ENCODE measurements at places on chromosomes 7 and 10.
A peak's percentile ranks its signal among the peaks of the same experiment; 100 is the strongest.

- DNase-seq: peak; percentile 21
These were observed 206 bp downstream of the UPF2 start for GRCh38 chr10:12042409-12042796.

GRCh38 chr10:17431871-17432311 lies 22.5 kb downstream of the ST8SIA6 start:
- no peak for DNase-seq

DNA sequence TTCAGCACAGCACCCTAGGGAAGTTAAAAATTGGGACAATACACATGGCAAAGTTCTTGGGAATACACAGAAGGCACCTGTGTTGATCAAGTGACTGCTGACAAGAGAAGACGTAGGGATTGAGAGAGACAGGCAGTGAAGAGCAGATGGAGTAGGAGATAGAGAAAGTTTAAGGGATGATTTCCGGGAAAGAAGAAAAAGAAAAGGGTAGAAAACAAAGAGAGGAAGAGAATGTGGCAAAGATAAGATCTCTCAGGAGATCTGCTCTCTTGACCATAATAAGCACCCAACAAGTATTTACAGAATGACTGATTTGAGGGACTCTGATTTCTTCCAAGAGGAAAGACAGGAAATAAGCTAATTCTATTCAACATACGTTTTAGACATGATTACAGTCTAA lies 15.1 kb upstream of the RALA start:
- no peak for DNase-seq

DNA sequence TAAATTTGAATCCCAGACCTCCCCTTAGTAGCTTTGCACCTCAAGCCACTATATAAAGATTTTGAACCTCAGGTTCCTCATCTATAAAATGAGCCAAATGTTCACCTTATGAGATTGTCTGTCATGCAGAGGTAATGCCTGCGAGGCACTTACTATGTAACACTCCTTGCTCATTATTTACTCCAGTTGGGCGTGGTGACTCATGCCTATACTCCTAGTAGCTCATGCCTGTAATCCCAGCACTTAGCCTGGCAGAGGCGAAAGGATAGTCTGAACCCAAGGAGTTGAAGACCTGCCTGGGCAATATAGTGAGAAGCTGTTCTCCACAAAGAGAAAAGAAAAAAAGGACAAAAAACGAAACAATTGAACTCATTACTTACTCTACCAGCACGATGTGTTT lies 82.2 kb downstream of the MDFIC start:
- DNase-seq: no peak

DNA sequence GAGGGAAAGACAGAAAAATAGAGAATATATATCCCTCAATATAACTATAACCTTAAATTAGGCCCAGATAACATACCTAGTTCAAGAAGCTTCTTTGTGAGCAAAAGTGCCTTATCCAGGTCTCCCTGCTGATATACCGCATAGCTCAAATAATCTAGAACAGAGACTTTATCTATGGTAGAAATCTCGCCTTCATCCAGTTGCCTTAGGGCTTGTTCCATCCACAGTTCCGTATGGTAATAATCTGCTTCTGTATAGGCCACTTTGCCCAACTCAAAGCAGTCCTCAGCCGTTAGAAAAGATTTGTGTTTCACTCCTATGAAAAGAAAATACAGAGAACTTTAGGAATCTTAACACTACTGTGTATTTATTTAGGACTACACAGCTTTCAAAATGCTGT lies 43.4 kb downstream of the P4HA1 start:
- DNase-seq: no peak

GRCh38 chr7:128914566-128915151 lies 4.2 kb upstream of the KCP start:
- DNase-seq: no peak

DNA sequence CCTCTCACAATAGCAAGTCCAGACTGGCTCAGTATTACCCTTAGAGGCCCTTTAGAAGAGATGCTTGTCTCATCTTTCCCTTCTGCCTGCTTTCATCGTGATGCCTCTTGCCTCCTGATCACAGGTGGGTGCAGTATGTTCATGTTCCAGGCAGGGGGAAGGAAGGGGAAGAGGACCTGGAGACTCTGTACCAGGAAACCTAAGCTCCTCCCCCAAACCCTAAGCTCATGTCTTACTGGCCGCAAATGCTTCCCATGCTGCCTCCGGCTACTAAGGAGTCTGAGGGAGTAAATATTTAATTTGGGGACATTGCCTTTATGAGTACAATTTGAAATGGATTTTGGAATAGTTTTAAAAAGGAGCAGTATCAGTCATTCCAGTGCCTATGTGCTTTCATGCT lies 192.6 kb downstream of the CDCA7L start:
- no peak for DNase-seq

- no peak for DNase-seq
These were observed 47.0 kb upstream of the LAMB1 start for GRCh38 chr7:108049962-108050361.

GRCh38 chr10:50361946-50362345 lies 110.6 kb upstream of the ASAH2 start:
- no peak for DNase-seq

DNA sequence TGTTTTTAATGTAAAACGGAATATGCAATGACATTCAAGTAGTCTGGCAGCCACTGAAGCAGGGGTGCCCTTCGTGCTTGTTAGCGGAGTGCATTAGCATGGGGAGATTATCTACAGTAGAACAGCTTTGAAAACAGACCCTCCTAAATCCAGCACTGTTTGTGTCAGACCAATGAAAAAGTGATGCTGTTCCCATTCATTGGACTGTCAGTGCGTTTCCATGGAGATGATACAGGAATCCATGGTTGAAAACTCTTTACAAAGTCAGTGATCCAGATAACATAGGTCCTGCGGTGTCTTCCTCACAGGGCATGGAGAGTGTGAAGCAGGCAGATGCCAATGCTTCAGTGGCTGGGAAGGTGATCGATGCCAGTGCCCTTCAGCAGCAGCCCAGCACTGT lies 73.6 kb downstream of the ITGB8 start:
- DNase-seq: no peak

GRCh38 chr10:84401854-84402611 lies 73.6 kb downstream of the CCSER2 start:
- DNase-seq: no peak

DNA sequence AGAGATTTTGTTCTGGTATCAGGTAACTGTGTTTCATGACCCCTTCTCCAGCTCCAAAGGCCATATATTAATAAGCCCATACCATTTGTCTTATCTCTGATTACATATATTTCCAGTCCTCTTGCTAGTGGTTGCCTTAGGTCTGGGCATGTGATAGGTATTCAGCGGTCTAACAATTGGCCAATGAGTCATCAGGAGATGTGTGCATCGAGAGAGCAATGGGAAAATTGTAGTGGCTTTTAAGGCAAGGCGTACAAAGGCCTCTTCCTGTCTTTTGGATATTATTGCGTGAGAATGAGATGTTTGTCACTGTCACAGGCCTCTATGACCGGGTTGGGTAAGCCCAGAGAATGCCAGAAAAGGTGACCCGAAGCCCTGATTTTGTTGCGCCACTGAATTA lies 38.6 kb upstream of the SFRP5 start:
- no peak for DNase-seq

- no peak for DNase-seq
These were observed 41.9 kb downstream of the ENO4 start for GRCh38 chr10:116891208-116891607.

GRCh38 chr10:13706604-13707003 lies 119.8 kb downstream of the PRPF18 start:
- no peak for DNase-seq

DNA sequence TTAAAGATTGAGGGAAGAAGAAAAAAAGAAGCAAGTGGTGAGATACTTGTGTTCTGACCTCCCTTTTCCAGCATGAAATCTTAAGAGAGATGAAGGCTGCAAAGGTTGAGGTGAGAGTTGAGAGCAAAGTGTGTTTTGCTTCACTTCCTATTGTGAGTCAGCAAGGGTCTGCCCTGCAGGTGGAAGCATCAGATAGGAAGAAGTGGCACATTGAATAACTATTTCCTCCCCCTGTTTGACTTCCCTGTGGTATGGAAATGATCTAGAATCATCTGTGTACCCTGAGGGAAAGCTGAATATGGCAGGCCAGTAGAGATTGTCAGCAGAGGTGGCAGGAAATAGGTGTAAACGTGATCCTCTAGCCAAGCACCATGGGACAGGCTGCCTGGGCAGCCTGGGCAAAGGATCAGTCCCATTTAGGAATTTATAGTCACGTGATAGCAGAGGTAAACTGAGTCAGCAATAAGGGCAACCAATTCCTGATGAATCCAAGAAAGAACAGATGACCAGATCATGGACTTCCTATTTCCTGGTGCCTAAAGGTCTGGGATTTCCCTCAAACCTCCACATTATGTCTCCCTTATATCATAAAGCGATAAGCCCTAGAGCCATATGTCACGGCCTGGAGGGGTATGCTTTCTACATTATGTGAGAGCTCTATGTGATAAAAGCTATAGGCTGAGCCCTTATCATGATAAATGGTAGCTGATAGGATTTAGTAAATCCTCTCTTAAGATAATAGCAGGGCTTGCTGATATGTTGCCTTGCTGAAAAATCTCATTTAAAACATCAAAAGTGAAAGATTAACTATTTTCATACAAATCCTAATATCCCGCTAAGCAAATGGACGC lies 287.0 kb downstream of the MDFIC start:
- DNase-seq: no peak

DNA sequence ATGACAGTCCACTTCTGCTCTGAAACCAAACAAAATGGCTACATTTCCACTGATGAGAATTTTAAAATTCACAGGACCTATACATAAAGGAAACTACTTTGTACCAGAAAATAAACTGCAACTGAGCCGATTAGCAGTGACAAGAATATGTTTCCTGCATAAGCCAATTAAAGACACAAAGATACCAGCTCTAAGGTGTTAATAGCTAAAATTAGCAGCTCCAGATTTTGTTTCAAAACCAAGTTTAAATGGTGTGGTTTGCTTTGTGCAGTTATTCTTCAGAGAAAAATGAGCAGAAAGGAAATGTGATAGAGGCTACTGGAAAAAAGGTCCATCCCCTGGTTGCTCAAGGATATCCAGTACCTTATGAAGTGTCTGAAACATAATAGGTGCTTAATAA lies 123.2 kb downstream of the ANK3 start:
- DNase-seq: no peak

All from stimulated activated CD8-positive, alpha-beta memory T cell treated with anti-CD3 and anti-CD28 coated beads, Interleukin-2, amount 100 ng/mL, for 1 hour (primary cell).